ENCODE measurements at places on chromosomes 1 and 21.

DNA sequence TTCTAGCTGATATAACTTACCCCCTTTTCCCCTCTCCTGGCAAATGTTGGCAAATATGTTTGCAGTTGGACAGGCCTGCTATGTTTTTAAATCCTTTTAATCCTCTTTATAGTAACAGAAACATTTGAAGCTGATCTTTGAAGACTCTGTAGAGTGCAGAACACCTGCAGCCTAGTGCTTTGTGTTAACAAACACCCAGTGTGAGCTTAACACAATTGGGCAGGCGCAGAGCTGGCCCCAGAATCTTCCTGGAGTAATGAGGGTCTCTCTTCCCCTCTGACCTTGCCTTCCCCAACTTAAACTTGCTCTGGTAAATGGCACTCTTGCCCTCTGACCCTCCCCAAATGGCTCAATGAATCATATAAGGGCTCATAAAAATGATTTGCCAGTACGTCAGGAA, 247.9 kb upstream of the LYPLAL1 start:
- no peak for DNase-seq

DNA sequence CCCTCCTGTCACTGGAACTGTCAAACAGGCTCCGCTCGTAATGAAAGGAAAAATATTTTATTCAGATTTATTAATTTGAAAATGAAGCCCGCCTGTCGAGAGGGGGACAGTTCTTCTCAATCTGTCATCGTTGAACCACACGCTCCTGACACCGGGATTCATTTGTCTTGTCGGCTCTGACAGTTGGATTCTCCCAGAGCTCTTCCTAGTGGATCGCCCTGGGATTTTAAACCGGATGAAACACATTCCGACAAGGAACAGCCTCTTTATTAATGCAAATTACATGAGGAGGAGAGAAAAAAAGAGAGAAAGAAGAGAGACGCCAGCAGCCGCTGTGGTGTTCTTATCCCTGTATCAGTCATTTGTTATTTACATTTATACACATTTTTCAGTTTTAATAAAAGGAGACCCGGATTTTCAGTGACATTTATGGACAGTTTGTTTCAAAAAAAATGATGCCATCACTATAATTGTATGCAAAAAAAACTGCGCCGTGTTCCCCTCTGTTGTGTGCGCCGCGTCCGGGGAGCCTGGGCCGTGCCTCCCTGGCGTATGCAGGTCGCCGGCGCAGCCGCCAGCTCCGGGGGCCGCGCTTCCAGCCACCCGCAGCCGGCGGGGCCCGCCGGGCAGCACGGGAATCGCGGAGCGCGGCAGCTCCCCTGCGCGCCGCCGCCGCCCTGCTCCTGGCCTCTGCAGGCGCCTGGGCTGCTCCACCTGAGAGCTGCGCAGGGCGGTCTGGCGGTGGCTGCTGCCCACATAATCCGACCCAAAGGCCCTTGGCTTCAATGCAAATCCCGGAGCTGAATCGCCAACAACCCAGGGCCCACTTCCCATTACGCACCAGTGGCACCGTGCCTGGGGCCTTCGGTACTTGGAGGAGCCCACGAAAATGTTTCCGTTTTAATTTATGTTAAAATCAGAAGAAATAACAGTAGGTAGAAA, 237.9 kb upstream of the PBX1 start:
- no peak for DNase-seq

DNA sequence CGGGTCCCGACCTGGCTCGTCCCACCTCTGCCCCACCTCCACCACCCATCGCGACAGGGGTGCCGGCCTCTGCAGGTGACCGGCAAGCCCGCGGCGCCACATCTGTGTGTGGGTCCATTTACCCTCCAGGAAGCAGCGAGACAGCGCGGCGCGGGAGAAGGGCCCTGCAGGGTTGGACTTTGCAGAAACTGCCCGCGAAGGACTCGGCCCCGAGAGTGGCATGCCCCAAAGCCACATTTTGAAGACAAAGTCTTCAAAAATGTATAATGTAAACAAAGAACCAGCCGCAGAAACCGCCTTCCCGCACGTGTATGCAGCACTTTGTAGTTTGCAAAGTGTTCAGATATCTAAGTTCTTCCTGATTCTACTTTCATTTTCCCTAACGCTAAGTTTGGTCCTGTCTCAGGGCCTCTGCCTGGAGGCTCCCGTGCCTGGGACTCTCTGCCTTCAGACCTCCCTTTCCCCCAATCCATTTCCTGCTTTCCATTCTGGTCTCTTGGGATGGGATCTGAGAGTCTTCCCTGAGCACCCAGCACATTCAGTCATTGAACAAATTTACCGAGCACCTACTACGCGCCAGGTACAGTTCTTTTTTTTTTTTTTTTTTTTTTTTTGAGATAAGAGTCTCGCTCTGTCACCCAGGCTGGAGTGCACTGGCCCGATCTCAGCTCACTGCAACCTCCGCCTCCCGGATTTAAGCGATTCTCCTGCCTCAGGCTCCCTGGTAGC, 524 bp upstream of the TMCO4 start:
- peak; percentile 64 for DNase-seq

DNA sequence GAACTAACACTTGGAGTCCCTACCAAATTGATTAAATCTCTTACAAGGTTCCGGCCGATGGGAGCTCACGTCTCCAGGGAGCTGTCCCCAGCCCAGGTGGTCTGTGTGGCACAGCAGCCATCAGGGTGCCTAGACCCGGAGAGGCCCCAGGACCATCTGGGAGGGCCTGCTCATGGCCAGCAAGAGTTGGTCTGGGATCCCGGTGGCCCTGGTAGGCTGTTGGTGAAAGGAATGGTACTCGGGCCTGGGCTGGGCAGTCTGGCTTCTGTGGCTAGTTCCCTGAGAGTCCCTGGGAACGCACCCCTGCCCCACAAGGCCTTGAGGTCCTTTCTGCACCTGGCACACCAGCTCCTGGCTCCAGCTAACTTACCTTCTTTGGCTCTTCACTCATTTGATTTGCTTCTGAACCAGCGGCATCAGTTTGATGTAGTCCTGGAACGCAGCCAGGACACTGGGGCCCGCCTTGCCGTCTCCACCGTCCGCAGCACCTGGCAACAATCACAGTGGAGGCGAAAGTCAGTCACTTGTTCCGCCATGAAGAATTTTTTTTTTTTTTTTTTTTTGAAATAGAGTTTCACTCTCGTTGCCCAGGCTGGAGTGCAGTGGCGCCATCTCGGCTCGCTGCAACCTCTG, 62.5 kb downstream of the SCCPDH start:
- no peak for DNase-seq

DNA sequence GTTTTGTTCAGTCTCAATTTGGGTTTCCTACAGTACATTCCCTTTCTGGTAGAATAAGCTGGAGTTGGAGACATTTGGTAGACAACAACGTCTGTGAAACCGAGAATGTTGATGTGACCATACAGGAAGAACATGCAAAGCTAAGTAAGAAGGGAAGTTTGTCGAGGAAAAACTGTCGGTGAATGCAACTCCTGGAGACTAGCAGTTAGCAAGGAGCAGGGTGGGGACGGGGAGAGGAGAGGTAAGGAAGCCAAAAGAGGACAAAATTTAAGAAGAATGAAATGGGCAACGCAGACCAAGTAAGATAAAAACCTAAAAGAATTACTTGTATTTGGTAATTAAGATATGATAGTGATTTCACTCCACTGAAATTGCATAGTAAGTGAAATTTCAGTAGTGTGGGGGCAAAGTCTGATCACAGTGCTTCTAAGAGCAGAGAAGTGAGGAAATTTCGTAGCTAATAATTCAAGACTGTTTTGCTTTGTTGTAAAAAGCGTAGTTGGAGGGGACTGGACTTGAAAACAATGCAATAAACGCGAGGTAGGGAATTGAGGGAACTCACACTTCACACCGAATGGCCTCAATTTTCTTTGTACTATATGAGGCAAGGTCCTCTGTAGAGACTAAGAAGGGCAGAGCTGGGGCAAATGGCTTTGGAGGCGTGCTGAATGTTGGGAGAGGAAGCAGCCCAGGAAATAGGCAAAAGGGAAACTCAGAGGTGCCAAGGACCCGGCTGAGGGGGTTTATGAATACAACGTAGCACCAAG, 787 bp upstream of the GIPC2 start:
- no peak for DNase-seq

DNA sequence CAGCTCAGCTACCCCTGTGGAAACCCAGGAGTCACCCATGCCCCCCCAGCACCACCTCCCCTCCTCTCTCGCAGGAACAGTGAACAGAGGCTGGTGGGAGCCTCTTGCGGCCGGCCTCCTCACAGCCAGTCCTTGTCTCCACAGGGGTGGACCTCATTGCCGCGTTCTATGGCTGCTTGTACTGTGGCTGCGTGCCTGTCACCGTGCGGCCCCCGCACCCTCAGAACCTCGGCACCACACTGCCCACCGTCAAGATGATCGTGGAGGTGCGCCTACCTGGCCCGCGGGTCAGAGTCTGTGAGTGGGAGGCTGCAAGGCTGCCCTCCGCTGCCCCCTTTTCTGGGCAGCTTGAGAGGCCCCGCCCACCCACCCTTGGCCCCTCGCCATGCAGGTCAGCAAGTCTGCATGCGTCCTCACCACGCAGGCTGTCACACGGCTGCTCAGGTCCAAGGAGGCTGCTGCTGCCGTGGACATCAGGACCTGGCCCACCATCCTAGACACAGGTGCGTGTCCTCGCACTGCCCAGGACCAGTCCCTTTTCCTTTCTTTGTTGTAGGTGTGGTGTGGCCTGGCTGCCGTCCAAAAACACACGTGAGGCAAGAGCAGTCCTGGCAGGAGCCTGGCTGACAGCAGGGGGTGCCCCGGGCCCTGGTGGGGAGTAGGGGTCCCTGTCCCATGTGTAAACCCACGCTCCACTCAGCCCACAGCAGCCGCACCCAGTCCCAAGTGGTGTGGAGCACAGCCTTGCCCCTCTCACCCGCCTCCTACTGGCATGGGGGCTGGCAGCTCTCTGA, 50.3 kb downstream of the S100B start:
- DNase-seq = no peak

GRCh38 chr1:184387069-184387475, 243 bp downstream of the C1orf21 start:
- no peak for DNase-seq

DNA sequence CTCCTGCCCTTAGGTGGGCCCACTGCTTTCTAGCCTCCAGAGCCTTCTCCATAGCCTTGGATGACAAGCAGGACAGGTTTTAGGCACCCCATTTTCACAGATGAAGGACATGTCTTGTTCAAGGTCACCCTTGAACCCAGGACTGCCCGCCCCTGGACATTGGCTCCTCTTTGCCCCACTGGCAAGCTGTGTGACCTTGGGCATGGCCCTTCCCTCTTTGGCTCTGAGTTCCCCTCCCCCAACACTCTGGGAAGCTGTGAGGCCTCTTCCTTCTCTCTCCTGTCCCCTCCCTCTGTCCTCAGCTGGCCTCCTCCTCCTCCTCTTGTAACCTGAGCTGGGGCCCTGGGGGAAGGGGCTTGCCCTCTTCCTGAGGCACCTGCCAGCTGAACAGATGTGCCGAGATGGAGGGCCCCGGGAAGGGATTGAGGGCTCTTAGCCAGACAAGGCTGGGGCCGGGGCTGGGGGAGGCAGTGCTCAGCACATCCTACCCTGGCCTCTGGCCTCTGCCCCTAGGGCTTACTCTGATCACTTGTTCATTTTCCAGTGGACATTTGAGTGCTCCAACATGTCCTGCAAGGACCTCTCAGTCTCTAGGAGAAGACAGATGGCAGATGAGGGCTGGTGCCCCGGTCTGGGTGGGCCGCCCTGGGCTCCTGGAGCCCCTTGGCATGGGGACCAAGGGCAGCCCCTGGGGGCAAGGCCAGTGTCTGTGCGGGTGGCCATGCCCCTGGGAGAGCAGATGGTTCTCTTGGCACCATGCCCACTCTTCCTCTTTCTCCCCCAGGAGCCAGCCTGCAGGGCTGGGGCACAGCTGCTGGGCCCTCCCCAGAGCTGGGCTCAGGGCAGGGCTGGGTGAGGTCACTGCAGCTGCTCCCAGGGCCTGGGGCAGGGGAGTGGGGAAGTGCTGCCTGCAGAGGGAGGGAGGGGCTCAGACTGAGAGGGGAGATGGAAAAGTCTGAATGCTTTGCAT, 10.7 kb downstream of the FOXO6 start:
- no peak for DNase-seq

DNA sequence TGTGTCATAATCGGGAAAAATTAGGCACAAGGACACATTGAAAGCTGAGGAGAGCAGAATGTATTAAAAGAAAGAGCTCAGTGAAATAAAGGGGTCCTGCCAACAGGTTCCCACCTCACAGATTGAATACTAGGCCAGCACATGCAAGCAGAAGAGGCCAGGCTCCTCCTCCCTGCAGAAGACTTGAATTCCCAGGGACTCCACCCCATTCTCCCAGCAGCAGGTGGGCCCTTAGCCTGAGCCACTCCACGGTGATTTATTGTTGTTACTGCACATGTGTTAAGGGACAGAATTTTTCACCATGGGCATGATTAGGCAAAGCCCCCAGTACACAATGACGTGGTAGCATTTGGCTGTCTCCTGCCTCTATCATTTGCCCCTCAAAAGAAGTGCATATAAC, 1844.7 kb downstream of the NCAM2 start:
- DNase-seq = no peak

GRCh38 chr21:39613041-39613934, 548 bp downstream of the B3GALT5 start:
- no peak for DNase-seq

DNA sequence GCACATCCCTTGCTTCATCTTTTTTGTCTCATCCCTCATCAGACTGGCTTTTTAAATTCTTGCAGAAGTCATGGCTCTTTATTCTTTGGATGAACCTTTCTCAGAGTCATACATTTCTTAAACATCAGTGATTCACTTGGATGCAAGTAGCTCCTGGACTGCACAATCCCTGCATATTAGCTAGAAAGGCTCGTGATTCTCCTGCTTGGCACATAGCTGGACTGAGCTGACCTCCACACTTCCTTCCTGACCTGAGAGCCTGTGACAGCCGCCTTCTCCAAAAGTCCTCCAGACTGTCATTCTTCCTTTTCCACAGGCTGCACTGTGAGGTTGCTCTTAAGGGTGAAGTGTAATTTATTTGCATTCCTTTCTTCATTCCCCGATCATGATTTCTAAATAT, 109.4 kb downstream of the RGL1 start:
- DNase-seq = no peak

- no peak for DNase-seq
Observed at GRCh38 chr21:17422931-17423330, 89.9 kb upstream of the CXADR start.

GRCh38 chr1:211332830-211333229, 6.2 kb downstream of the TRAF5 start:
- no peak for DNase-seq

DNA sequence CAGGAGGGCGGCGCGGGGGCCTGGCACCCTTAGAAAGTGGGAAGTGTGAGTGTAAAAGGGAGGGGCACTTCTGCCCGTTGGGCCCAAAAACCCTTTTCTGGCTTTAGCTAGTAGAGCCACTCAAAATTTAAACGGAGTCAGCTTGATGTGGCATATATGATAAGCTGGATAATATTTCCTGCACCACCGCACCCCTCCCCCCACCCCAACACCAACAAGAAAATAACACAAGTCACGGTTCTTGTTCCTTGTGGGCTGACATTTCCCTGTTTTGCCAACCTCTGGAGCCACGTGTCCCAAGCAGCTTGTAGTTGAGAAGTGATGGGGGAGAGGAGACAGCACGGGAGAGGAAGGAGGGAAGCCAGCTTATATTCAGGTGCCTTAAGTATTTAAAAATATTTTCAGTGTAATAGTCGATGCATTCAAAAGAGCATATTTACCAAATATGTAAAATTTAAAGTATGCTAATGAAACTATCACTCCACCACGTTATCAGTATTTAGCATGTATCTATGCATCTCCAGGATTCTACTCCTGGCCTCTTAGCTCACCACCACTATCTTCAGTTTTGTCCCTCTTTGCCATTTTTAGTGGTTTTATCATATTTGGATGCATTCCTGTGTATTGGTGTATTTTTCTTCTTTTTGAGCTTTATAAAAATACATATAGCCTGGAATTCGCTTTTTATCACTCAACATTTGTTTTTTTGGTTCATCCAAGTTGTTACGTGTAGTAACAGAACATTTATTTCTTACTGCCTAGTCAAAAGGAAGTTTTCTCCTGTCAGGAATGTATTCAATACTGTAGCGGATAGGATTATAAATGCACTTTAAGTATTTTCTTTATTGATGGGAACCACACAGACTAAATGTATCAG, 773 bp upstream of the DDX59 start:
- peak; percentile 23 for DNase-seq

All from GM19239 (cell line).